ENCODE measurements at places on chromosomes 12 and 14.

DNA sequence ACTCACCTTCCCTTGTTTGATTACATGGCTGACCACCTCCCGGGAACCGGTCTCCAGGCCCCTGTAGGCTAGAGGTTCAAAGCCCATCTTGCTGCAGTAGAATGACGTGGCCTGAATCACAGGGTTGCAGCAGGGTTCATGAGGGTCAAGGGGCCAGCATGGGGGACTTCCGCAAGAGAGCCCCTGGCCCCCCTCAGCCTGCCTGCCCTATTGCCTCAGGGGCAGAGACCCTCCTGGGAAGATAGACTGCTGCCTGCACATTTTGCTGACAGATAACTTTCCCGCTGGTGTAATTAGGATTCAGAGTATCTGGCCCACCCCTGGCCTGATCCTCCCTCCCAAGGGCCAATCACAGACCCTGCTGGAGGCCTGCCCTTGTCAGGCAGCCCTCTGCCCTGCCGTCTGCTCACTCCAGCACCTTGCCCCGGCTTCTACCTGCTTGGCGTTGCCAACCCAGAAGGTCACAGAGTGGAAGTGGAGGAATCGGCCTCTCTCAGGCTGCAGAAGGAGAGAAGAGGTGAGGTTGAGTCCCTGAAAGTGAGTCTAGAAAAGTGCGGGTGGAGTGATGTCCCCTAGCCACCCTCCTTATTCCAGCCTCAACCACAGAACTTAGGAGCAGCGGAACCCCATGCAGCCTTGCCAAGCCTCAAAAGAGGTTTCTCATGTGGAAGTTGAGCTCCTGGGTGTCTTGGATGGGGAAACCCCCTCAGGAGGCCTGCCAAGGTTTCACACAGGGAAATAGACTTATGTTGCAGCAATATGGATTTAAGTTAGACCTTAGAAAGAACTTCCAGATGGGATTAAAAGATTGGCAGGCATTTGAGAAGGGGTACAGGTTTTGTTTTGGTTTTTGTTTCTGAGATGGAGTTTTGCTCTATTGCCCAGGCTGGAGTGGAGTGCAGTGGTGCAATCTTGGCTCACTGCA is 1.1 kb downstream of the HPD start:
- no peak for DNase-seq

DNA sequence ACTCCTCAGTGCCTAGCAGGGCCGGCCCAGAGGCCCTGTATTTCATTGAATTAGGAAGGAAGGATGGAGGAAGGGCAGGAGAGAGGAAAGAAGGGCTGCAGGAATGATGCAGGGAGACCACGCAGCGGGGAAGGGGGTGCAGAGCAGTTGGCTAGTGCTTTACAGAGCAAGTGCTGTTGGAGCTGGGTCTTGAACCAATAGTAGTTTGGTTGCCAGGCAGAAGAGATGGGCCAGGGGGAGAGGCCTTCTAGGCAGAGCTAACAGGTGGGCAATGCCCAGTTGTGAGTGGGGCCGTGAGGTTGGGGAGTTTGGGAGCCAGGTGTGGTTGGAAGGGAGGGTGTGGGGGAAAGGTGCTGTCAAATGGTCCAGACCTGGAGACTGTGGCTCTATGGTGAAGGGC is 39.1 kb upstream of the SRSF5 start:
- no peak for DNase-seq

- no peak for DNase-seq
Measured at GRCh38 chr14:90483571-90483974, 86.7 kb downstream of the CALM1 start.

GRCh38 chr12:62783881-62784280 is 151.1 kb downstream of the PPM1H start:
- DNase-seq = no peak

GRCh38 chr12:113815031-113815430 is 151.1 kb downstream of the RBM19 start:
- DNase-seq = no peak

GRCh38 chr12:50574601-50575348 is 70.0 kb downstream of the DIP2B start:
- DNase-seq = no peak

- no peak for DNase-seq
Measured at GRCh38 chr12:1702713-1703112, 11.8 kb downstream of the ADIPOR2 start.

- no peak for DNase-seq
Measured at GRCh38 chr12:102480406-102480805, at the start of gene IGF1. Gene IGF1 (minus strand): TSS chr12:102480563. CDS start chr12:102480381, 182 bp downstream.

GRCh38 chr12:6342140-6342889 is 439 bp upstream of the TNFRSF1A start:
- no peak for DNase-seq

DNA sequence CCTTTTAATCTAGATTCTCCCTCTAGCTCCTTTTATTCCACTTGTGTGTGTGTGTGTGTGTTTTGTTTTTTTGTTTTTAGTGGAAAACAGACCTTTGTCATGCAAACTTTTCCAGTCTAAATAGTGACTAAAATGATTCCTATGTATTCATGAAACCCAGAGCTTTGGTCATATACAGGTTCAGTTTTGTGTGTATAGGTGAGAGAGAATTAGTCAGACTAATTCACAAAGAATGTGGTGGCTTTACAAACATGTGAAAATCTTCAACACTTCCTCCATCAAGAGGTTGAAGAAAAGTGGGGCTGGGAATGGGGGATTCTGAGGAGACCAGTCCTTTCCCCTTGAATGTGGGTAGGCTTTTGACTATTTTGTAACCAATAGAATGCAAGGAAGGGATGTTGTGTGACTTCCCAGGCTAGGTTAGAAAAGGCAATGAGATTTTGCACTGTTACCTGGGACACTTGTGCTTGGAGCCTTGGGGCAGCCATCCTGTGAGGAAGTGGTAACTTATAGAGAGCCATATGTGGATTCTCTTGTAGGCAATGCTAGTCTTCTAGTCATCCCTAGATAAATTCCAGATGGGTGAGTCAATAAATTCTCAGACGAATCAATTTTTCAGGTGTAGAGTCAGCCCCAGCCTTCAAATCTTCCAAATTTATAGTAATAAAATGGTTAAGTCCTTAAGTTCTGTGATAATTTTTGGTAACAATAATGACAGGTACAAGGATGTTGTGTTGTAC is 236.1 kb downstream of the CEP128 start:
- no peak for DNase-seq

GRCh38 chr14:43249116-43249515 is 1258.0 kb downstream of the FSCB start:
- no peak for DNase-seq

DNA sequence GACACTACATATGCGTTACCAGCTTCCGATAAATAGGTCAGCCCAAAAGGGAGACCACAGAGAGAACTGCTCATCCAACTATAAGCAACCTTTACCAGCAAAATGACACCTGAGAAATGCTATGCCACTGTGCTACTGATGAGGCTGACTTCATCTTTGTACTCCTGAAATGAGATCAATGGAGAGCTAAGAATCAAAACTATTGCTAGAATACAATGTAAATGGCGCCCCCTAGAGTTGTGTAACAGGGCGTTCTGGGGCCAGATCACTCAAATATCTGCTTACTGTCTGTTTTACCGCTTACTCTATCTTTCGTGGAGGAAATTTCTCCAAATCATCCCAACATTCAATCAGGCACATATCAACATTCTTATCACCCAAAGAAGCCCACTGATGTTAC is 4.6 kb downstream of the ZNF384 start:
- peak; percentile 74 for DNase-seq

GRCh38 chr14:77208291-77208978 is 26.8 kb downstream of the TMEM63C start:
- DNase-seq = peak; percentile 53

DNA sequence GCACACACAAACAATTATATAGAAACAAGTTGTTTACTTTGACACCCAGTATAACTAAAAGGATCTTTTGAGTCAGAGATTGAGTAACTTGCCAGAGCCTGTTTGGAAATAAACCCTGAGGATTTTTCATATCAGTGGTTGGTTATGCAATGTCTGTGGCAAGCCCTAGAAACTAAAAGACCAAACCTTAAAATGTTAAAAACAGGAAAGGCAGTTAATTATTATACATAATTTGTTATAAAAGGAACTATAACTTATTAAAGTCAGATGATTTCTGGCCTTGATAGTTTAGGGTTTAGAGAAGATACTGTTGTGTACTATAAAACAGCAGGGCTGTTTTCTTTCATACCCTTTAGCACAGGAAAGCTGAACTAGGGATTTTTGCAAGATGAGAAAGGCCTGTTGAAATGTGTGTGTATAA is 44.1 kb downstream of the PSEN1 start:
- DNase-seq = no peak

DNA sequence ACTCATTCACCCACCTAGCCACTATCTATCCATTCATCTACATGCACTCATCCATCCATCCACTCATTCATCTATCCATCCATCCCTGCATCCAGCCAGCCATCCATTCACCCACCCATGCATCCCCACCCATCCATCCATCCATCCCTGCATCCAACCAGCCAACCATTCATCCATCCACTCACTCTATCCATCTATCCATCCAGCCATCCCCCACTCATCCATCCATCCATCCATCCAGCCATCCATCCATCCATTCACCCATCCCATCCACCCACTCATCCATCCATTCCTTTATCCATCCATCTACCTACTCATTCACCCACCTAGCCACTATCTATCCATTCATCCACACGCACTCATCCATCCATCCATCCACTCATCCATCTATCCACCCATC is 73.1 kb downstream of the NOC4L start:
- DNase-seq = no peak

DNA sequence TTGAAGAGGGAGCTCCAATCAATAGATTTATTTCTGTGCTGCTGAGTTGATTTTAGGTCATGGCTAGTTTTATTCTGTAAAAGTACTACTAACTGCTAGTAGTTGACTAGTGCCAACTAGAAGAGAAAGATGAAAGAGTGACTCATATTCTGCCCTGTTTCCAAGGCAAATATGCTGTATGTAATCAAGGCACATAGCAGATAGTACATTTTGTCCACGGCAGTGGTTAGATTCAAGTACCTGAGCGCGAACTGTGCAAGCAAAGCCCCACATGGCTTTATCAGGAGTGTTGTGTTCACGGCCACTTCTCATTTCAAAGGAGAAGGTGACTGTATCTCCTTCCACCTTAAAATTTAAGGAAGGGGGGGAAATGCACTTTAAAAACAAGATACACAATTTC is 126.8 kb downstream of the TRAFD1 start:
- no peak for DNase-seq

DNA sequence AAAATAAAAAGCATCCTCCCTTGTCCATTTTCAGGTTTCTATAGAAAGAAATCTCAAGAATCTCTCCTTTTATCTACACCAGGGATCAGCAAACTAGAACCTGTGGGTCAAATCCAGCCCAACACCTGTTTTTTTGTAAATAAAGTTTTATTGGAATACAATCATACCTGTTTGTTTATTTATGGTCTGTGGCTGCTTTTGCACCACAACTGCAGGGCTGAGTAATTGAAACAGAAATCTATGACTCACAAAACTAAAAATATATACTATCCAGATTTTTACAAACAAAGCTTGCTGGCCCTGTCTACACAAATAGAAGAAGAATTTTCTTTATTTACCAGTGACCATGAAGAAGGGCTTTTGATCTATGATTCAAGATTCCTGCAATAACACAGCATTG is 95.1 kb upstream of the COCH start:
- DNase-seq = no peak

DNA sequence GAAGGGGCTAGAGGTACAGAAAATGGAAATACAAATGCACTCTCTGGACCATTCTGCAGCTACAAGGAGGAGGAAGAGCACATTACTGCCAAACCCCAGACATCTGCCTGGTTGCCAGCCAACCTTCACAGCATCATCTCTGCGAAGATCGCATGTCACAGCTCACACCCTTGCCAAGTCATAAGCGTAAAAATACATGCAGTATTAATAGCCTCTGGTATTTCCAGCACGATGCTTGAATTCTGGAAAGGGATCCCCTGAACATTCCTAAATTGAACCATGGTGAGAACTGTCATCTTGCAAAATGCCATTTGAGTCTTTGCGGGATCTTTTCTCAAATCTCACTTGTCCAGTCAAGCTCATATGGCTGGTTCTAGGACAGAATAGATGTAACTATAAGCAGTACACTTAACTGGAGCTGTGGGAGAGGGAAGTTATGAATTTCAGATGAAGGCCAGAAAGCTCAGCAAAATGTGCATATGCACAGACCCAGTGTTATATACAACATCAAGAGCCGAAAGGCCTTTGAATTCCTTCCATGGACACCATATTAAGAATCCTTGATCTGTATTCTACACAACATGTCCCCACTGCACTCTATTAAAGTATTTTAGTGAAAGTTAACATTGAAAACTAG is 211.6 kb downstream of the DUSP6 start:
- DNase-seq = no peak

DNA sequence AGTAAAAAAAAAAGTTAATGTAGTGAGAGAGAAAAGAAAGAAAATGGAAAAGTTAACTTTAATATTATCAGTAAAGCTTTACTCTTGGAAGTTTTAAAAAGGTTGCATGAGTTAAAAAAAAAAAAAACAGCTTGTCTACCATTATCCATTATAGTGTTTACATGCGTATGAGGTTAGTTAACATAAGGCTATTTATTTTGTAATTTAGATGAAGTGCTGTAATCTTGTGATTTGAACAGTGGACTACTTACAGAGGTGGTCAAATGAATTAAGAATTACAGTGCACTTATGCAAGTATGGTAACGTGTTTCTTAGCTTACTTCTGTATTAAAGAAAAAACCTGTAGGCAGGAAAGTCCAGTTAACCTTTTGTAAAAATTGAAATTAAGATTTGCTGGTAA is 30.7 kb downstream of the WASHC4 start:
- DNase-seq = no peak

DNA sequence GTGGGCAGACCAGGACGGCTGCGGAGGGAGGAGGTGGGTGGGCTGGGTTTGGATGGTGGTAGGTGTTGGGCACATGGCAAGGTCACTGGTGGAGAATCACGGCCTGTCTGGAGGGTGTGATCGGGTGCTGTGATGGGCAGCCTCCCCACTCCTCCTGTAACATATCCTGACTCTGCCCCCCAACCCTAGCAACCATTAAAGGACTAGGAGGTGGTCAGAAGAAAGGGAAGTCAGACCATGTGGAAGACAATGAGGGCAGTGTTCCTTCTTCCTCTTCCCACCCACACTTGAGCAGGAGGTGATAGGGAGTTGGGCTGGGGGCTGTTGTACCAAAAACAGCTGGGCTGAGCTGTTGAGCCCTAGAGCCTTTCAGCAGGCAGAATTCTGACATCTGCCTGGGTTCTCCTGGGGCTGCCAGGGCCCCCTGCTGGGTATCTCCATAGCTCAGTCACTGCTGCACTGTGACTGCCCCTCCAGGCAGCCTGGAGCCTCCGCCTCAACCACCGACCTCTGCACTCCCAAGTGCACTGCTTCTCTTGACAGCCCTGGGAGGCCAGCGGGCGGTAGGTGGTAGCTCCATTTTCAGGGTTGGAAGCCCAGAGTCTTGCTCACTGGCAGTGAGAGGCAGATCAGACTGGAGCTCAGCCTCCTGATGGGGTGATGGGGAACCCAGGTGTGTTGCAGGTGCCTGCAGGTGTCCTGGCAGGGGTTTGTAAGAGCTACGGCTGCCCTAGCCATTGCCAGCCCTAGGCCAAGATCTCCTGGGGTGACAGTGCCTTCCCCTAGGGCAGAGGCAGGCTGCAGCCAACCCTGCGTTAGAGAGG is 15.4 kb downstream of the VASH1 start:
- no peak for DNase-seq
